Kidney epithelial cell (primary cell): ENCODE measurements at places on chromosomes 3 and 15. TPM values are rescaled to one million over a fixed set of nuclear protein-coding genes. Genes with fewer than 3 reads are reported as not detected.

The CCR1 gene
- total RNA-seq: 0.07 TPM in 1 of 2 replicates, not detected in the other

DNA sequence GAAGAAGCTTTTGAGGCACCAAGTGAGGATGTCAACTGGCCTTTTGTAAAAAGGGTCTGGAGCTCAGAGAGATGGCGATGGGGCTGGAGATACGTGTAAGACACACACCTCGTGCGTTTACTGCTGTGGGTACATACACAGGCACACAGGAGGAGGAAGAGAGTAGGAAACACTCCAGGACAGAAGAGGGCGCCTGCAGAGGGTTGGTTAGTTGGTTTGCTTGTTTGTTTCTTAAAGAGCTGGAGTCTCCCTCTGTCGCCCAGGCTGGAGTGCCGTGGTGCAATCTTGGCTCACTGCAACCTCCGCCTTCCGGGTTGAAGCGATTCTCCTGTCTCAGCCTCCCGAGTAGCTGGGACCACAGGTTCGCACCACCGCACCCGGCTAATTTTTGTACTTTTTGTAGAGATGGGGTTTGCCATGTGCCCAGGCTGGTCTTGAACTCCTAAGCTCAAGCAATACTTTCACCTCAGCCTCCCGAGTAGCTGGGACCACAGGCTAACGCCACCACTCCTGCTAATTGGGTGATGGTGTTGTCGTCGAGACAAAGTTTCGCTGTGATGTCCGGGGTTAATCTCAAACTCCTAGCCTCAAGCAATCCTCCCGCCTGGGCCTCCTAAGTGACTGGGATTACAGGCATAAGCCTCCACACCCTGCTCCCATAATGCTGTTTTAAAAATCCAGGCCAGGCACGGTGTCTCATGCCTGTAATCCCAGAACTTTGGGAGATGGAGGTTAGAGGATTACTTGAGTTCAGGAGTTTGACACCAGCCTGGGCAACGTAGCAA lies 1.3 kb upstream of the PRR20G start:
- DNase-seq: no peak

GRCh38 chr3:159796226-159796625 lies 192.4 kb upstream of the IL12A start:
- no peak for DNase-seq

The PRTG gene
- total RNA-seq: 7.9 and 9.4 TPM in 2 replicates

GRCh38 chr3:43094851-43095250 lies 11.0 kb downstream of the POMGNT2 start:
- no peak for DNase-seq

The EBLN2 gene
- 1.1 and 3.1 TPM in 2 replicates for total RNA-seq

GRCh38 chr3:71206305-71207165 lies 377.0 kb downstream of the FOXP1 start:
- no peak for DNase-seq

DNA sequence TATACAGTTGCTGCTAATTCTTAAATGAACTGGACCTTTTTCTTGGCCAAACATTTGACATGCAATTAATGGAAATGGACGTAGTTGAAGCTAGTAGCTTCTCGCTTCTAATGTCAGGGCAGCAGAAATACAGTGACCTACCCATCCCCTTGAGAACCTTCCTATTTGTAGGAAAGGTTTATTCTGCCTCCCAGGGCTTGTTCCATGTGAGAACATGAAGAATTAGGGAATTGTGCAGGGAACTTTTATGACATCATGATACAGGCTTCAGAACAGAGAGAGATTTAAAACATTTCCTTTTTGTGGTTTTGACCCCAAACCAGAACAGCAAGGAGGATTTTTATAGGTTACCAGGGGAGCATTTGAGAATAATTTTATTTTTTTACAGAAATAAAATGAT lies 406.6 kb upstream of the PPP2R3A start:
- DNase-seq: no peak

The MORC1 gene
- not detected in 2 replicates for total RNA-seq

The CCK gene
- 0.42 and 0.68 TPM in 2 replicates for total RNA-seq

DNA sequence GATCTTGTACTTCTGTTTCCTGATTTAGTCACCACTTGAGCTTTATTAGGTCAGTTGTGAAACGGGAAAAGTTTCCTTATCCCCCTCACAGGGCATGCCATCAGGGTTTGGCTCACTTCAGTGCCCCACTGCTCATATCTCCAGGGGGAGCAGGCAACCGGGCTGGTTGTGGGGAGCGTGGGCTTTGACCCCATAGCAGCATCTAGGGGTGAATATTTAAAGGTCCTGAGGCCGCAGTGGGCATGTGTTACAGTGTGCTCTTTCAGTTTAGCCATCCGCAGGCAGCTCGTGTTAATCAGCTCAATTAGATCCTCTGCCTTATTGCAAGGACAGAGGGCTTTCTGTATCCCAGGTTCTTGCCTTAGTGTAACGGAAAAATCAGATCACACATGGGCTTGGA lies 71.9 kb downstream of the MRPL46 start:
- DNase-seq: no peak

- DNase-seq: no peak
These were observed 112.5 kb downstream of the ASB7 start for GRCh38 chr15:100714749-100715342.

- DNase-seq: no peak
These were observed 17.5 kb upstream of the KCTD6 start for GRCh38 chr3:58474348-58474911.

The SCN10A gene
- total RNA-seq: not detected in 2 replicates

The HERC2 gene
- 53.4 and 59.0 TPM in 2 replicates for total RNA-seq

The COLQ gene
- 0.13 and 0.41 TPM in 2 replicates for total RNA-seq

GRCh38 chr3:133542871-133543270 lies 30.6 kb upstream of the CDV3 start:
- DNase-seq: no peak
